ENCODE measurements at places on chromosomes 12 and 14.

- no peak for DNase-seq
Measured at GRCh38 chr14:75825147-75825592, 156.6 kb downstream of the TGFB3 start.

- DNase-seq = no peak
Measured at GRCh38 chr12:110314308-110314707, 33.3 kb downstream of the ATP2A2 start.

DNA sequence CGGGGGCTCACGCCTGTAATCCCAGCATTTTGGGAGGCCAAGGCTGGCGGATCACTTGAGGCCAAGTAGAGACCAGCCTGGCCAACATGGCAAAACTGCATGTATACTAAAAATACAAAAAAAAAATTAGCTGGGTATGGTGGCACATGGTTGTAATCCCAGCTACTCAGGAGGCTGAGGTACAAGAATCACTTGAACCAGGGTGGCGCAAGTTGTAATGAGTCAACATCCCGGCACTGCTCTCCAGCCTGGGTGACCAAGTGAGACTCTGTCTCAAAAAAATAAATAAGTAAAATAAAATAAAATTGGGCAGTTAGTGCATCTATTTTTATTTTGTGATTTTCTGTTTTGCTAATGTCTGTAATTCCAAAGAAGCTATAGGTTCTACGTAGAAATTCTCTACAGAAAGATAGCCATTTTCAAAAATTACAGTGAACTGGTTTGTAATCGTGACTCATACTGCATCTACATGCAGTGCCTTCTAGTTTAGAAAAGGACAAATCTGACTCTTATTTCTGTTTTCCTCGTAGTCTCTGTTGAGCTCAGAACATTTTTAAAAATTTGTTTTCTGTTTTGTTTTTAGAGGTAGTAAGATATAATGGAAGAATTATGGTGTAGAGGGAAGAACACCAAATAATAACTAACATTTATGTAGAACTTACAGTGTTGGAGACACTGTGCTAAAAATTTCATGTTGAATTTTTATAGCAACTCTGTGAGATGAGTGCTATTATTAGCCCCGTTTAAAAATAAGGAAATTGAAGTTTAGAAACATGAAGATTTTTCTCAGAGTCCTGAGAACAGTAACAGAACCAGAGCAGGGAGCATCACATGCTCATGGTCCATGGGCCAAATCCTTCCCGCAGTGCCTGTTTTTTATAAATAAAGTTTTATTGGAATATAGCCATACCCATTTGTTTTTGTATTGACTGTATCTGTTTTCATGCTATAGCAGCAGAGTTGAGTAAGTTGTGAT, 201.2 kb downstream of the SYNE2 start:
- DNase-seq = no peak

DNA sequence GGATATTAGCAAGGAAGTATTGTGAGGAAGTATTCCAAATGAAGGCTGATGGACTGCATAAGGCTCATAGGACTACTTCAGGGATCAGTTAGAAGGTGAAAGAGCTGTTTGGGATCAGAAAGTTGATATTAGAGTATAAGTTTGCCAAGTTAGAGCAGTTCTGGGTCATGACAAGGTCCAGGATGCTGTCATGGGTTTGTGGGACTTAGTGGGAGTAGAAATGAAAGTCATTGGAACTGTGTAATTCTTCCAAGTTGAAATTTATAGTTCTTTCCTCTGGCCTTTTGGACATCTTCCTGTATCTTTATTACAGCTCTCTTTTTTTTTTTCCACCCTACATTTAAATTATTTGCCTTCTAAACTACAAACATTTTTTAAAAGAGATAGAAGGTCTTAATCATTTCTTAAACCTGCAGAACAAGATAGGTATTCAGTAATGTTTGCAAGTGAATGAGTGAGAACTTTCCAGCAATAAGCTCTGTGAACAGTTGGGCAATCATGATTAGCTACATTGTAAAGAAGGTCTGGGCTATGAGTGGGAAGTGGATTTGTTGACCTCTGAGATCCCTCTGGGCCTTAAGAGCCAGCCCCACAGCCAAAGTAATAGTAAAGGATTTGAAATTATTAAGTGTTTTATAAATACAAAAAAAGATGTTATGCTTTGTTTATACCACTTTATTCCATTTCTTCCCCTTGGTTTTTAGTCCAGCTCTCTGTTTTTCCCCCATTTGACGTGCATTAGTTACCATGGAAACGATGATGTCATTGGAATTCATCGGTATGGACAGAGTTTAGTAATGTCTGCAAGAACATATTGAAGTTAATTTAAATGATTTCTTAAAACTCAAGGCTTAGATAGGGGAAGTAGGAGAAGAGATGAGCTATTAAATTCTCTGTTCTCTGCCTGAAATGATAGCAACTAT, 247.9 kb upstream of the ARHGAP5 start:
- no peak for DNase-seq

- peak; percentile 3 for DNase-seq
Measured at GRCh38 chr14:104143521-104144452, 5.4 kb downstream of the KIF26A start.

DNA sequence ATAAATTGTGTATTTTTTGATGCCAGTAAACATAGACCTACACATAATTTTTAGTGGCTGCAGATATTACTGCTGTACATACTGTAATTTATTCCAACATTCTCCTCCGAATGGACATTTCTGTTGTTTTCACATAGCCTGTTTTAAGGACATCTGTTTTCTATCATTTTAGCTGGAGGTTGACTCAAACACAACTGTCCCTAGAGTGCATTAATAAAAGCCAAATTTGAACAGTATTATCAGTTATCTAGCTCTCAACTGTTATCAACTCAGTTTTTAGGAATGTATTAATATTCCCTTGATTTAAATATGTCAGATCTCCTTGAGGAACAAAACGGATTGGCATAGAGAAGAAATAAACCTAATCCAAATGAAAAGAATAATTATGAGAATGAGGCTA, 17.2 kb upstream of the PIWIL1 start:
- no peak for DNase-seq

- no peak for DNase-seq
Measured at GRCh38 chr14:66629499-66629898, 121.6 kb downstream of the GPHN start.

DNA sequence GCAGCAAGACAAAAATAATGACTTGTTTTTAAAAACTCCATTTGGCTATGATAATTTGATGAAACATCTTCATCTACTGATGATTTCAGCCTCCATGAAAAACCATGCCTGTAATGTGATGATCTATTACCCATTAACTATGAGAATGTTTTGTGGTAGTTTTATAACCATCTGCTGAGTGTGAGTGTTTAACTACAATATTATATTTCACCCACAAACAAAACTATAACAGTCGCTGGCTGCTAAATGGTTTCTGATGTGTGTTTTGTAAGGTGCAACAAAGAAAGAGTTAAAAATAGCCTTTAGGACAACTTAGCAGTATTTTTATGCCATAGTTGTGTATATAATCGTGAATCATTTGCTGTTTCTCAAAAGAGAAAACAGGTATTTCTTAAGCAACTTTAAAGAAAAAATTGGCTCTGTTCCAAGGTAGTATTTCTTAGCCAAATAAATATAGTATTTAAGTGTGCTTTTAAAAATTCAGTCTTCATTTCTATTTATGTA, 4.9 kb downstream of the PTHLH start:
- DNase-seq = no peak

DNA sequence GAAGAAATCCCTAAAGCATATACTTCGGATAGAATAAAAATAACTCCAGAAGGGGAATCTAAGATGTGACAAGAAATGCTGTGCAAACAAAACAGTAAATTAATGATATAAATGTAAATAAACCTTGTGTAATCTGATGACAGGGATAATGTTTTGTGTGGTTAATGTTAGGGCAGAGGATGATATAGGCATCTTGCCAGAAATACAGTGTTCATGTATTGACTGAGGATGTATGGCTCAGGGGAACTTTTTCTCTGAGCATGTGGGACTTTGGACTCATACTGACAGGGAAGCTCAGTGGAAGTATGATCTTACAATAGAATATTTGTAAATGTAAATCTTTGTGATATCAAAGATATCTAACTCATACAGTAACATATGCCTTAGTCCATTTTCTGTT, 420.2 kb downstream of the TMTC2 start:
- no peak for DNase-seq

DNA sequence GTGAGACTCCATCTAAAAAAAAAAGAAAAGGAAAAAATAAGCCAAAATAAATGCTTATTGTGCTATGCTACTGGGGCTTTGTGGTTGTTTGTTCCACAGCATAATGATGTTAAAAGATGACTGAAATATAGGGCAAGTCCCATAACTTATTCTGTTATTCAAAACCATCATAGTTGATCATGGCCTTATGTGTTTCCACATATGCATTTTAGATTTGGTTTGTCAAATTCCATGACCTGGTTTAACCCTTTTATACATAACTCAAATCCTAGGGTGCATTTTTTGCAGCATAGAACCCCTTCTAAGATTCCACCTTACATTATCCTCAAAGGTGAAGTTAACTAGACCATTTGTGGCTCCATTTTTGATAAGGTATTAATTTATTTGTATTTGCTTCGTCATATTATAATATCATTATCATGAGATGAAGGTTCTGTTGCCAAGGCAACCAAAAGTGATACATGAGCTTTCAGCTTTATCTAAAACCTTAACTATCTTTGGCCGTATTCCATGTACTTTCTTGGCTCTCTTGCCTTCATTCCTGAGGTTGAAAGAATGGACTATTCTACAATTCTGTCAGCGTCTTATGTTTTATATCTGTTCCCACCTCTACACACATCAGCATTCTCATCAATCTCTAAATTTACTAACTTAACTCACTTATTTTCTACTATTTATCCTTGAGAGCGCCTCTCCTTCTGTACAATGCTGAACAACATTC, 138.7 kb upstream of the DYRK2 start:
- no peak for DNase-seq

DNA sequence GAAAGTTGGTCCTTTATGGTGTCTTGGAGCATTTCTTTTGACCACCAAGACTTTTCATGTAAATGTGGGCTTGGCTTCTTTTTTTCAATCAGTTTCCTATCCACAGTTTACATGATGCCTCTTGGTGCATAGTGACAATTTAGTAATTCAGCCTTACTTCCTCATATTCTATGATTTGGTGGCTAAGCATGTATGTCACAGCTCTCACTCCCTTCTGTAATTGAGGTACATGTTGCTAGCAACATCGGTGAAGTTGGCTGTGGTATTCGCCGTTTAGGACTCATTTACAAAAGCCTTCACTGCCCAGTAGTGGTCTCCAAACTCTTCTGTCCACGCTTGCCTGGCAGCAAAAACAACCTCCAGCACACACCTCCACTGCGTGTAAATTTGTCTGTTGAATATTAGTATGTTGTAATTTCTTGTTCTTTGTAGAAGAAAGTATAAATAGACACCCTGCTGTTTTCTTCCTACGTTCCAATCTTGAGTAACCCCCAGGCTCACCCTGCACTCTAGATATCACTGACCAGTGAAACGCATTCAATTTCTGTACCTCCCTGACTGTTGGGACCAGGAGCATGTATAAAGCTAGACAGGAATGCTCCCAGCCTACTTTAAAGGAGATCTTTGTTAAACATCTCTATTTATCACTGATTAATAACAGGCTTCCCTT, 90.4 kb downstream of the PPP2R5C start:
- DNase-seq = no peak

DNA sequence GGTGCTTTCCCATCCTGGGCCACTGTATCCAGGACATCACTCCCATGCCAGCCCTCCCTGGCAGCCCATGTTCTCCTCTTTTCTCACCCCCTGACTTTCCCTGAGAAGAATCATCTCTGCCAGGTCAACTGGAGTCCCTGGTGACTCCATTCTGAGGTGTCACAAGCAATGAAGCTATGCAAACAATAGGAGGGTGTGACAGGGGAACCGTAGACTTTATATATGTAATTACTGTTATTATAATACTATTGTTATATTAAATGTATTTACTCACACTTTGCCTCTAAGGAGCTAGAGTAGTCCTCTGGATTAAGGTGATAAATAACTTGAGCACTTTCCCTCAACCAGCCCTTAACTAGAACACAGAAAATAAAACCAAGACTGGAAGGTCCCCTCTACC, 9.2 kb downstream of the ZNF219 start:
- DNase-seq = no peak

DNA sequence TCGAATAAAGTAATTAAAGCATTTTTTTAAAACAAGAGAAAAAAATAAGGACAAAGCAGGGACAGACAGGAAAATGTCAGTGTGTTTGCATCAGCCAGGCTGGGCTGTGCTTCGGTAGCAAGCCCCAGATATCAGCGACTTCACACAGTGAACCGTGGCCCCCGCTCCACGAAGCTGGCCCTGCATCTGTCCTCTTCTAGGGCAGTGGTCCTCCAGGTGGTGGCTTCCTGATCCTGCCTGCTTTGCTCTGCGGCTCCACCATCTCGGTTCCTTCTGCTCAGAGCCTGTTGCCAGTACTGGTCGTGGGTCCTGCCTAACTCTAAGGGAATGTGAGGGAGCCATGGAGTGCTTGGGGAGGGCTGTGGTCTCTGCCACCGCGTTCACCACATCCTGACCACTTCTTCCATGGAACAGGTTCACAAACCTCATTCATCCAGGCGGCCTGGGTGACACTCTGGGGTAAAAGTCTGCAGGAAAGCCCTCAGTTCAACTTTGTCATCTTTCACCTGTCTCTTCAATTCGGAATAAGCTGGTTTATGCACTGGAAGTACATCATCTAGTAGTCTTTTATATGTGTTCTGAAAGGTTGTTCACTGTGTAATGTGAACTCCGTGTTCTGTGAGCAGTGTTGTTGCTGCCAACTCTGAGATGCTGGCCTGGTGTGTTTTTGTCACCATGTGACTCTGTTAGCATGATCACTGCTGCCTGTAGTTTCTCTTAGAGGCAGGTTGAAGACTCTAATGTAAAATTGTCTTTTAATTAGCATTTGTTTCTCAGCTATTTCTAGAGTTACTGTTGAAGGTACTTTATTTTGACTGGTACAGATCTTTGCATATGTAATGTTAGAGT, 47.9 kb downstream of the ANKRD9 start:
- DNase-seq = no peak

GRCh38 chr14:103121846-103122584, 1.2 kb upstream of the TNFAIP2 start:
- DNase-seq = peak; percentile 56

- DNase-seq = peak; percentile 68
Measured at GRCh38 chr12:65845751-65846537, 21.7 kb downstream of the HMGA2 start.

DNA sequence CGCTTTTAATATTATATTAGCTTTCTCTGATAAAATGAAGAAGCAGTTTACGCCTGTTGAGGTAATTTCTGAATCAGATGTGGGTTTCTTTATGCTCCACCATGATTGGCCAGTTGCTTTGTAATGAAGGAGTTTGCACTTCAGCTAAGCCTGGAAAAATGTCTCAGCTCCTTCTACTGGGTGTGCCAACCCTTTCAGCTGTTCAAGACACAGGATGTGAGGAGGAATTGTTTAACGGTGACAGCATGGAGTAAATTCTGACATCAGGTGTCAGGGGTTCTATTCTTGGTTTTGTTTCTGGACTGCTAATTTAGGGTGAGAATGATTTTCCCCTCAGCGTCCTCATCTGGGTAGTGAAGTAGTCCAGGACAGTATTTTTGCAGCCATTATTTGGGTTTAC, 43.5 kb downstream of the FLRT2 start:
- no peak for DNase-seq

- DNase-seq = no peak
Measured at GRCh38 chr14:29459969-29460560, 467.6 kb downstream of the PRKD1 start.

- DNase-seq = no peak
Measured at GRCh38 chr12:56948881-56949280, 8.5 kb downstream of the RDH16 start.

- no peak for DNase-seq
Measured at GRCh38 chr12:93879476-93880421, 202.6 kb downstream of the CRADD start.

GRCh38 chr14:55129428-55130195, 560 bp downstream of the LGALS3 start:
- peak; percentile 69 for DNase-seq
